Islet precursor cell (in vitro differentiated cells): ENCODE measurements at places on chromosomes 6 and 20.

GRCh38 chr6:40725390-40725789, 138.2 kb upstream of the LRFN2 start:
- DNase-seq = no peak

DNA sequence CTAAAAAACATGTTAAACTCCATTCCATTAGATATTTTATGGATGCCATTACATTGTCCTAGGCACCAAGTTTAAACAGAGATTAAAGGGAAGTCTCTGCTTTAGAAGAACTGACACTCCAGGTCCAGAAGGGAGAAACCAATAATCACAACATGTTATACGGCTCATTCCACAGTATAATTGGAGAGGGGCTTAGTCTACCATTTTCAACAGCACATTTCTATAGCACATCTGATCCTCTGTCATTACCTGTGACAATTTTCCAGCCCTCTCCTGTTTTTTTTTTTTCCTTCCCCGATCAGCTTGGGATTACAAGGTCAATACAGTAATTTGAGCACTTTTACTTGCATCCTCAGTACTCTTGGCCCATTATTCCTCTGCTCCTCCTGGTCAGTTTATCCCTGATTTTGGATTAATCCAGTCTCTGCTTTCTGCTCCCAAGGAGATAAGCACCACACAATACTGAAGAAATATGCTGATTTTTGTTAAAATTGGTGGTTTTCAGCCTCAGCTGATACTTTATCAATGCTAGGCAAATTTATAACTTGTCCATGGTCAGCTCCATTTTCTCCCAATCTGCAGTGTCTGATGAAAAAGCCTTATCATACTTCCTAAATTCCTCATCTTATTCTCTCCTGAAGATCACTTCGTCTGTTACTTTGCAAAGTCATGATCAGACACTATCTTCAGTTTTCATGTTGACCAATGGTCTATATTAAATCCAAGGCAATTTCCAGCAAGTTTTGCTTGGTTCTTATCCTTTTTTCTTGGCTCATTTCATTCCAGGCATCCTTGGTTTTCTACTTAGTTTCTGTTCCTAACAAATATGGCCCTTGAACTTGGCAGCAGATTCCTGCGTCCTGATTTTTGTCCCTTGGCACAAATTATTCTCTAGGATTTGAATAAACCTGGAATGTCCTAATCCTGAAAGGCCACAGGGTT, 30.8 kb upstream of the SYNCRIP start:
- DNase-seq = no peak

DNA sequence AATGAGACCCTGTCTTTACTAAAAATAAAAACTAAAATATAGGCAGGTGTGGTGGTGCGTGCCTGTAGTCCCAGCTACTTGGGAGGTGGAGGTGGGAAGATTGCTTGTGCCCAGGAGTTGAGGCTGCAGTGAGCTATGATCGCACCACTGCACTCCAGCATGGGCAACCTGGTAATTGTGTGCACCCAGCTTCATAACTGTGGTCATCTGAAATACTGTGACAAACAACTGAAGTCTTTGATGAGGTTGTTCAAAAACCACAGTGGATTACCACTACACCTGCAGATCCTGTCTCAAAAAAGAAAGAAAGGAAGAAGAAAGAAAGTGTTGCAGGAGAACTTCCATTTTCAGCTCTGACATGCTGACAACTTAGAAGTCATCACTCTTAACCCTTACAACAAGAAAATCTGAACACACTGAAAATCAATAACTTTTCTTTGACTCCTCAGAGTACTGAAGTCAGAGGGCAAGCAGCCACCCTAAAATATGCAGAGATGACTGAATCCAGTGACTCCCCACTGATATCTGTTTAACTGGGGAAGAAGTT, 13.8 kb upstream of the ZBP1 start:
- DNase-seq = peak; percentile 4

DNA sequence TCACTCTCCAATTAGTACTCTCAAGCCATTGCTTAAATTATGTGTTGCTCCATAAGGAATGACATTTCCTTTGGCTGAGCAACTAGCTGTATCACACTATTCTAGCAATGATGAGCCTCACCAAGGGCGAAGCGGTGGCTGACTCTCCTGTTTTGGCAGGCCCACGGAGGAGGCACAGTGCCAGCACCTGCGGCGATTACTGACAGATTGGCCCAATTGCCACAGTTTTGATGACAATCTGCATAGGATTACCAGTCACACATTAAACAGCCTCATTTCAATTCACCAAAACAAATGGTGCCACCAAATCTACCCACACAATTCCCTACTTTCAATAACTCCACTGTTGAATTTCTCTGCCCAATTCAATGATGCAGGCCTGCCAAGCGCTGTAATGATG, 286.9 kb downstream of the PTPRK start:
- DNase-seq = no peak

DNA sequence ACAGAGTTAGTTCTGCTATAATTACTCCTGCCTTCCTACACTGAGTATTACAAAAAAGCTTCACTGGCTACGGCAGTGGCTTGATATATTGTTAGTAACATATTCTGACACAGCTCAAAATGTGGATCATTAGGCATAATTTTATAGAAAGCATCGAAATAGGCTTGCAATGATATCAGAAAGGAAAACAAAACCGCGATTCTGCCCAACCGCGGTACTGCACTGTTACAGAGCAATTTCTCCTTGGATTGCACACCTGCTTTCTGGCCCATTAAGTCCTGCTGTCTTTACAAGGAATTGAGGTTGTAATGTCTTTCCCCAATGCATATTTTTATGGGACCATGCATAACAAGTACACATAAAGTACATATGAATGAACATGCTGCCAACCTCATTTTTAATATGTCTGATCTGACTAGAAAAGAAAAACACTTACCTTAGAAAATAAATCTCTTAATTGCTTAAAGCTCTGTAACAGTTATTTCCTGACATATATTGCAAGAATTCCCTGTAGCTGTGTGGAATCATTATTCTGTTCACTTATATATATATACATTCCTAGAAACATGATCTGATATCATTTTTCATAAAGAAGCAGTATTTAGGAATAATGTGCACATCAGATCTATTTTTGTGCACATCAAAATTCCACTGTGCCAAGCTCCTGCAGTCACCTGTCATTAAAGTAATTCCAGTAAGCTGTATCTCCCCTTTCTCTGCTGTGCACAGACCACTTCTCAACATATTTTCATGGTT, 763.9 kb downstream of the HACE1 start:
- no peak for DNase-seq

GRCh38 chr6:35327349-35328027, 14.9 kb upstream of the PPARD start:
- DNase-seq = peak; percentile 81

DNA sequence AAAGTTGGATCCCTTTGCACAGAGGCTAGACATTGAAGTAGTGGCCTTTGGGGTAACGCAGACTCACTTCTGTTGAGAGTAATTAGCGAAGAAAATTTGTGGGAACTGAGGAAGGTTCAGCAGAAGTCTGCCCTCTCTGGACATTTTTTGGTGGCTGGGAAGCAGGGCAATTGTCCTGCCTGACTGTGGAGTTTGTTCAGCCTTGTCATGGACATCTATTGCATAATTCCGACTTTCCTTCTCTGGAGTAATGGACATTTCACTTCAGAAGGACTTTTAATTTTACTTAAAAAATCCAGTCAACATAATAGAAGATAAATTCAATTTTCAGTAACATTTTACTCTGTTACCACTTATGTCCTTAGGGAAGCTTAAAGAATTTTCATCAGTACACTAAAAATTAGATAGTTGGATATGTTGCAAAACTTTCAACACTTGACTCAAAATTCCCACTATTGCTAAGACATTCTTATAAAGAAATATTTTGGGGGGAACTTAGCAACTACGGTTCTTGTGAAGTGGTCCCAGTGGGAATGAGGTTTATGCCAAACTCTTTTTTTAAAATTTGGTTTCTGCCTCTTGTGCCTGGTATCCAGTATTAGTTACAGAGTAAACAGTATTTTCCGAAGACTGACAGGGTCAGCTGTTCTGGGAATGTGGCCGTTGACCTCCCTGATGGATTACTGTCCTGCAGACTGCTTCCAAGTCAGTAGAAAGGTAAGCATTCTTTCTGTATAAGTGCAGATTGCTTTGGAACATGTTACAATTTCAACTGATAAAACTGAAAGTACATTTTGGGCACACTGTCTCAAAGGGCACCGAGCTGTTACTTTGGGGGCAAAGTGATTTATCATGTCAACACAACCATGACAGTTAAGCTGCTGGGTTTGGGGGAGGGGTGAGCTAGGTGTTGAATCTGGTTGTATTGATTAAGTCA, 100.6 kb upstream of the MLIP start:
- DNase-seq = no peak

- no peak for DNase-seq
Observed at GRCh38 chr6:3571250-3571681, 114.4 kb upstream of the SLC22A23 start.

DNA sequence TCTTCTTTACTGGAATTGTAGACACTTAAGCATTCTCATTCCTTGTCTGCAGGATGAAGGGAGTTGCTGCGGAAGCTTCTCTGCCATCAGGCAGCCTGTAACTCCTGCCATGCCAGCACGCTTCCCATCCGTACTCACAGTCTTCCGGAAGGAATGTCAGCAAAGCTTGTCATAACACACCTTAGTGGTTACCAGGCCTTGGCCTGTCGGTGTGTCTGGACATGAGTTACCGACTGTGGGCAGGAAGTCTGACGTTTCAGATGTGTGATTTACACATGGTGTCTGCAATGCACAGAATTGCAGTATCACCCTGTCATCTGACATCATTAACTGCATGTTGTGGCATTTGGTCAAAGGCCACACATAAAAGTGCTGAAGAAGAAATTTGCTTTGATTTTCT, 102.2 kb downstream of the SLC24A3 start:
- peak; percentile 60 for DNase-seq

DNA sequence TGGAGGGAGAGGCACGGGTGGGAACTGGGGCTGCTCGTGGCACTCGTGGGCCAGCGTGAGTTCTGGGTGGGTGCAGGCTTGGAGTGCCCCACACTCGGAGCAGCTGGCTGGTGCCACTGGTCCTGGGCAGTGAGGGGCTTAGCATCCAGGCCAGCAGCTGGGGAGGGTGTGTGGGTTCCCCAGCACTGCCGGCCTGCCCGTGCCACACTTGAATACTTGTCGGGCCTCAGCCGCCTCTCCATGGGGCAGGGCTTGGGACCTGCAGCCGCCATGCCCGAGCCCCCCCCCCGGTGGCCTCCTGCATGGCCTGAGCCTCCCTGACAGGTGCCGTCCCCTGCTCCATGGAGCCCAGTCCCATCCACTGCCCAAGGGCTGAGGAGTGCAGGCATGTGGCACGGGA, 207.2 kb downstream of the CD109 start:
- no peak for DNase-seq

GRCh38 chr6:99603421-99604165, 3.0 kb upstream of the PRDM13 start:
- DNase-seq = peak; percentile 85

DNA sequence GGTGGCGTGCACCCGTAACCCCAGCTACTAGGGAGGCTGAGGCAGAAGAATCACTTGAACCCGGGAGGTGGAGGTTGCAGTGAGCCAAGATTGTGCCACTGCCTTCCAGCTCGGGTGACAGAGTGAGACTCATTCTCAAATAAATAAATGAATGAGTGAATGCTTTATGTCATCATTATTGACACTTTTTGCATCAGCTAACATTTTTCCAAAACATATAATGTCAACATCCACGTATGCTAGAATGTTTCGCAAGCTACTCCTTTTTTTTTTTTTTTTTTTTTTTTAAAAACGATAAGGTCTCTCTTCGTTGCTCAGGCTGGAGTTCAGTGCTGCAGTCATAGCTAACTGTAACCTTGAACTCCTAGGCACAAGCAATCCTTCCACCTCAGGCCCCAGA, 72.2 kb downstream of the SENP6 start:
- no peak for DNase-seq

- DNase-seq = no peak
Observed at GRCh38 chr20:1275919-1276318, 9.8 kb downstream of the SNPH start.

DNA sequence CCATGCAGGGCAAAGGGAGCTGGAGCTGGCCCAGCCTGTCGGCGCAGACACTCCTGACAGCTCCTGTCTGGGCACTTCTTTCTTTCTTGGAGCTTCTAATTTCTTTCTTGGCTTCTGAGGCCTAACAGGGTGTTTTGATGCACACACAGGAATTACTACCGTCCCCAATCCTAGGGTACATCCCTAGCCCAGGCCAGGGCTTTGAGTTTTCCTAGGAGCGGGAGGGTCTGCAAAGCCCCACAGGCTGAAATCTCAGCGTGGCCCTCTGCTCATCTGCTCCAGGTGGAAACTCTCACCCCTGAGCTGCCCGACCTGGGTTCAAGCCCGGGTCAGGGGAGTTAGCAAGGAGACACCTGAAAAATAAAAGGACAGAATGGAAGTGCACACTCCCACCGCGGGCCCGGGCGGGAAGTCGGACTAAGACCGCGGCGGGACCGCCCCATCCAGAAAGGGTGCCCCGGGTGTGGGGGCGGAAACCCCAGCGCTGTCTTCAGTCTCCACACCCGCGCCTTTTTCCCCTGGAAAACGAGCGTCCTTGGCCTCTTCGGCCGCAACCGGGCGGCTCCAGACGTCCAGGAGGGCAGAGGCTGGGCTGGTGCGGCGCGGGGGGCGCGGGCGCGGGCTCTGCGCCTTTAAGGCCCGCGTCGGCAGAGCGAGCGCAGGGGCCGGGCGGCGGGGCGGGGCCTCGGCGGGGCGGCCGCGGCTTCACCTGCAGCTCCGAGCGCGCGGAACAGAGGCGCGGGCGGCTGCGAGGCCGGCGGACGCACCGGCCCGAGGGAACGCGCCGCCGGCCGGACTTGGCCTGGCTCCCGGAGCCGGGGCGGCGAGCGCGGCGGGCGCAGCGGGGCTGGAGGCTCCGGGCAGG, at the start of gene CDH4:
Gene CDH4, plus strand, starts transcription at position 733 of the 865 bp plus-strand sequence.
- no peak for DNase-seq

- DNase-seq = peak; percentile 75
Observed at GRCh38 chr6:138560130-138560860, 61.0 kb upstream of the NHSL1 start.

- DNase-seq = no peak
Observed at GRCh38 chr20:32858189-32858588, 534 bp upstream of the EFCAB8 start.
